Smooth muscle cell of the brain vasculature (primary cell): ENCODE measurements at places on chromosomes 7 and 10.
A peak's percentile ranks its signal among the peaks of the same experiment; 100 is the strongest.

DNA sequence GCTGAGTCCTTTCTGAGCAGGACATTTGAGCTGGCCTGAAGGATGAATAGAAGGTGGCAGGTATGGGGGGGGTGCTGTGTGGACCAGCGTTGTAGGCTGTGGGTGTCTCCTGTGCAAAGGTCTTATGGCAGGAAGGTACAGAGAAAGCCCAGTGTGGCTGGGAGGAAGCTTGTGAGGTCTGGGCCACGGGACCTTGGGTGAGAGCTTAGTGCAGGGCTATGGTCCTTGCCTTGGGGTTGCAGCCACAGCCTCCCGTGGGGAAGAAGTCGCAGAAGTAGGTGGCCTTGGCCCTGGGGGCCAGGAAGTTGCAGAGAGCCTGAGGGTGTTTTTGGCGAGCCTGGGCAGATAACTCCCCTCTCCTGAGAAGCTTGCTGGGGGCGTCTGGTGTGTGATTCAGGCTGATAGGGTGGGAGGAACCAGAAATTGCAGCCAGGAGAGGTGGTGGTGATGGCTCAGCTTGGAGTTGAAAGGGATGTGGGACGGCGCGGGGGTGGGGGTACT is 172.0 kb upstream of the TNRC18 start:
- DNase-seq: no peak

GRCh38 chr7:98281757-98282606 is 496 bp downstream of the BRI3 start:
- DNase-seq: no peak

DNA sequence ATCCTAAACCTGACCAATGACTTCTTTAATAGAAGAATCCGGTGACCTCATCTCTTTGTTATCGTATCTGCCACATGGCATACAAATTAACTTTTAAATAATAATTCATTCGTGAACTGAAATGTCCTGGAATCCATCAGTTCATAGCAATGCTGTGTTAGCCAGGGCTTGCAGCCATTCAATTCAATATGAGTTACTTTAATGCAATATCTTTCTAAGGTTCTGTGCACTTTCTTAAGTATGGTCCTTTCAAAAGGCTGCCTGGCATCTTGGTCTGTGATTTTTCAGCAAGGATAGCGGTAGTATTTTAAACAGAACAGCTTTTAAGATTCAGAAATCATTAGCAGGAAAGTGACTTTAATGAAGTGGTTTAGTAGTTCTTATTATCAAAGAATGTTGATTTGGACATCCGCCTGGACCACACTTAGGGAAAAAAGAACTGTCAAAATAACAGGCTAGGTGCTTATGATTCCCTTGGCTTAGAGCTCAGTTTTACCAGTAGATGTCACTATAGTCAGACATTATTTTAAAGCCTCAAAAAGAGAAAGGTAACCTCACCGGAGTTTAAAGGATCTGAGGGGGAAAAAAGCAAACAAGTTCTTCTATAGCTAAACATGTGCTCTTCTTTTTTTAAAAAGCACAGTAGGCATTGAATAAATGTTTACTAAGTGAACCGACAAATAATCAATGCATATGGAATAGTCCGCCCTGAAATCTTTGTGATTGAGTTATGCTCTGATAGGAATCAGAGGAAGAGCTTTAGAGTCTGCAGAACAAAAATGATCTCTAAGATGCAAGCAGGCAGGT is 22.7 kb downstream of the SLC35G1 start:
- DNase-seq: no peak

- no peak for DNase-seq
These were observed 565.7 kb upstream of the ANKRD30A start for GRCh38 chr10:36559412-36560400.

DNA sequence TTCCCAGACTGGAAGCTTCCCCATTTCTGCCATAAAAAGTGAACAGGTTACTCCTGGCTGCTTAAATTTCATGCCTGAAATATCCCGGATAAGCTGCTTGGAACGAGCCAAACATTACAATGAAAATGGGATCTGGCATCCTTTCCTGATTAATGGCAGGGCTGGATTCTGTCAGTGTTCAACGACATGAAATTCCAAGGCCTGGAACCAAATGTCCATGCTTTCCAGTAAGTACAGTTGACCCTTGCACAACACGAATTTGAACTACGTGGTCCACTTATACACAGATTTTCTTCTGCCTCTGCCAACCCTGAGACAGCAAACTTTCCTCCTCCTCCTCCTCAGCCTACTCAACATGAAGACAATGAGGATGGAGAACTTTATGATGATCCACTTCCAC is 65.4 kb downstream of the SGMS1 start:
- no peak for DNase-seq

GRCh38 chr10:76248649-76249200 is 817.3 kb downstream of the LRMDA start:
- no peak for DNase-seq

- no peak for DNase-seq
These were observed 134.1 kb downstream of the GFRA1 start for GRCh38 chr10:116138897-116139296.

DNA sequence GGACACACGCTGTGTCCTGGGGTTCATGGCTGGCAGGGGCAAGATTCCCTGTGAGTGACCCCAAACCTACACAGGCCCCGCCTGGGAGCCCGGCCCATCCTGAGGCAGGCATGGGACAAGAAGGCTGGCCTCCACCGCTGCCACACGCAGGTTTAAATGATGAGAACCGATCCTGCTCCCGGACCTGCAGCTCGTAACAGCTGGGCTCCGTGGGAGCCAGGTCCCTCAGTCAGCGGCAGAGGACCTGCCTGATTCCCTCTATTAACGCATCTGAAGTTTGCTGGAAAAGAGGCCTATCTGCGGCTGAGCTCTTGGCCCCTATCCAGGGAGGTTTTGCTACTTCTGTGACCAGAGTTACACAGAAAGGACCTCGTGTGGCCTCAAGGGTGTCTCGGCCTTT is 112.3 kb downstream of the VIPR2 start:
- no peak for DNase-seq

- no peak for DNase-seq
These were observed 33.8 kb downstream of the SPAG6 start for GRCh38 chr10:22379059-22379458.

GRCh38 chr10:124738441-124738840 is 5.7 kb downstream of the FAM53B start:
- no peak for DNase-seq

GRCh38 chr7:84533182-84533581 is 338.6 kb upstream of the SEMA3A start:
- no peak for DNase-seq

DNA sequence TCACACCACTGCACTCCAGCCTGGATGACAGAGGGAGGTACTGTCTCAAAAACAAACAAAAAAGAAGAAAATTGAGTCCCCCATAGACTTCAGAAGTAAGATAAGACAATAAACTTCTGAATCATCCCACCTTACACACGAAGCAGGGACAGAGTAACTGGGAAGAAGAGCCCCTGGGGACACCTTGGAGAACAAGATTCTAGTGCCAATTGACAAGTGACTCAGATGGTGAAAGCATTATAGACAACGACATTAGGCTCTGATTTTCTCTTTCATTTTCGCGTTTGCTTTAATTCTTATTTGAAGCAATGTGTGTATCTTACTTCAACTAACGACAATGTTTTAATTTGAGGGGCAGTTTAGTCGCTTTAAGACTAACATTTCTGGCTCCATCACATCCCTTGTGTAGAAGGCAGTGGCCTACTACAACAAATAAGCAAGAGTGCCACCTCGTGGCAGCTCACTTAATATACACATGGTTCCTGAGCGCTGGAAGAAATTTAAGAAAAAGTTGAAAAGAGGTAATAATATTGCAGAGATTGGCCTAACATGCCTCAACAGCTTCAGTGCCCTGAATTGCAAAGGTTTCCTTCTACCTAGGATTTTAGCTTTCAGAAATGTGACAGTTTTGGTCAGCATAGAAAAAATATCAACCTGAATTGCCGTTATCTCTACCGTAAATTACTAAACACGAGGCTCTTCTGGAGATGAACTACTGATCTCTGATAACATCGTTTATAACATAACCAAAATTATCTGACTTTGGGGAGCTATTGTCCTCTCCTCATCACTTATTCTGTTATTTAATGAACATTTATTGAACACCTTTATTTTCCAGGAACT is 36.7 kb downstream of the ASNS start:
- DNase-seq: peak; percentile 31

- no peak for DNase-seq
These were observed 117.7 kb downstream of the CYTH3 start for GRCh38 chr7:6154542-6155404.
